ENCODE measurements at places on chromosomes 6 and 20. TPM values are rescaled to one million over a fixed set of nuclear protein-coding genes. Genes with fewer than 3 reads are reported as not detected.

Gene MATN4
- 0.67 TPM for polyA plus RNA-seq

DNA sequence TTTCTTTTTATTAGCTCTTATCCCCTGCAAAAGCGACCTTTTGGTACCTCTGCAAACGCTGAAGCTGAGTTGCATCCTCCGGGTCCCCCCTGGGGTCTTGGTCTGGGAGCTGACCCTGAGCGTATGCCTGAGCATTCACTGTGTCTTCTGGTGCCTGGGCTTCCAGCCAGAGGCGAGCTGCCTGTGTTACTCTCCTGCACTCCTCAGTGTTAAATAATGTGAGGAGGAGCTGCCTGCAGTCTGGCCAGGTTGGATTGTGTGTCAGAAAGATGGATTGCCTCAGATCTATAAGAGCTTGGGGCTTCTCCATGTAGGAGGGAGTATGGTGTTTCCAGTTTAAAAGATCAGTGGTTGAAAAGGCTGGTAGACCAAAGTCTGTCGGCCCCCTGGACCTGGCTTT is 8.7 kb upstream of the GMPR start:
- no peak for DNase-seq

DNA sequence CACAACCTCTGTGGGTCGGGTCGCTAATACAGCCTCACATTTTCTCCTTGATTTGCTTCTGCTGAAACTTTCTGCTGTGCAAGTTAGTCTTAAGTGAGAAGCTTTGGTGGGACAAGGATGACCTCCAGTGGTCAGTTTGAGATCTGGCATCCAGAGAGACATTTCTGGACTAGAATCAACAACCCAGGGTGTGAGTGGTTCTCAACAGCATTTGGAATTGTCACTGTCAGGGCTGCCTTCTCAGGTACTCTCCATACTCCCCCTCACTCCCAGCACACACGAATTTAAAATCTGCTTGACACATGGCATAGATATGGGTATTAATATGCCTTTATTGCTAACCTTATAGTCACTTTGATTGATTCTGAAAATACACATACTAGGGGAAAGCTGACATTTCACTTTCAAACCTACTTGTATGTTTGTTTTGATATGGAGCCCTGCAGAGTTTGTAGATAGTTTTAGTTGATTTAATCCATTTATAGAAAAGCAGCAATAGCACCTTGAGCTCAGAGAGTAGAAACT is 13.2 kb downstream of the OTOR start:
- peak; percentile 82 for DNase-seq

DNA sequence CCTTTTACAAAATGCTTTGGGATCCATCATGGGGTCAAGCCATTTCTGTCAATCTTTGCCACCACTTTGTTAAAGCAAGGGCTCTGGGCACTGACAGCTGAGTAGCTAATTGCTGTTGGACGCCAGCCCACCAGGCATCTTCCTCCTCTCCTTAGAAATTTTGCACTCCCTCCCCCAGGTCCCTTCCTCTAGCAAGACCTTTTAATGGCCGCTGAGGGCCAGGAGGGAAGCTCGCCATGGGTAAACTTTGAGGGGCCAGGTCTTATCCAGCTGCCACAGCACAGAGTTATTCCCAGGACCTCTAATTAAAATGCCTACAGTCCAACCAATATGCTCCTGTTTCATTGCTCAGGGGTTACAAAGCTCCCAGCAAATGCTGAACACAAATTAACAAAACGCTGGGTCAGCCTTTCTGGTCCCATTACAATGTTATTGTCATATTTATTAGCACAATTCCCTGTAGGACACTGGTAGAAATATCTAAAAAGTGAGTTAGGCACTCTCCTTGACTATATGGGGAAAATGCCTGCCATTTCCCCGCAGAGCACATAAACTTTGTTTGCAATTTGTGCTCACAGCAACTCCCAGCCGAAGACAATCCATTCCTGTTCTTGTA is 16.8 kb downstream of the SCML4 start:
- no peak for DNase-seq

DNA sequence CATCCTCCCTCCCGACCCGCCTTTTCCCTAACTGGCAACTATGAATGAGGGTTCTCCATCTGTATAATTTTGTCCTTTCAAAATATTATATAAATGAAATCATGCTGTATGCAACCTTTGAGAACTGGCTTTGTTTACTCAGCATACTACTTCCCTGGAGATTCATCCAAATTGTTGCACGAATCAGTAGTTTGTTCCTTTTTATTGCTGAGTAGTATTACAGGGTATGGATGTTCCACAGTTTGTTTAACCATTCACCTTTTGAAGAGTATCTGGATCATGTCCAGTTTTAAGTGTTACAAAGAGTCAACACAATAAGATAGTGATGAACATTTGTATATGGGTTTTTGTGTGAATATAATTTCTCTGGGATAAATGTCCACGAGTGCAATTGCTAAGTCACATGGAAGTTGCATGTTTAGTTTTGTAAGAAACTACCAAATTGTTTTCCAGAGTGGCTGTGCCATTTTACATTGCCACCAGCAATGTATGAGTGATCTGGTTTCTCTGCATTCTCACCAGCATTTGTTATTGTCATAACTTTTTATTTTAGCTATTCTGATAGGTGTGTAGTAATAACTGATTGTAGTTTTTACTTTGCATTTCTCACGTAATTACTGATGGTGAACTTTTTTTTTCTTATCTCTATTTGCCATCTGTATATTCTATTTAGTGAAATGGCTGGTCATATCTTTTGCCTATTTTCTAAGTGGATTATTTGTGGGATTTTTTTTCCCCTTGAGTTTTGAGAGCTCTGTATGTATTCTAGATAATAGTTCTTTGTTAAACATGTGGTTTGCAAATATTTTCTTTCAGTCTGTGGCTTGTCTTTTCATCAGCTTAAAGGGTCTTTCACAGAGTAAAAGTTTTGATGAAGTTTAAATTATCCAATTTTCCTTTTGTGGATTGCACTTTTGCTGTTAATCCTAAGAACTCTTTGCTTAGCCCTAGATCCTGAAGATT is 14.4 kb upstream of the RNF24 start:
- no peak for DNase-seq

DNA sequence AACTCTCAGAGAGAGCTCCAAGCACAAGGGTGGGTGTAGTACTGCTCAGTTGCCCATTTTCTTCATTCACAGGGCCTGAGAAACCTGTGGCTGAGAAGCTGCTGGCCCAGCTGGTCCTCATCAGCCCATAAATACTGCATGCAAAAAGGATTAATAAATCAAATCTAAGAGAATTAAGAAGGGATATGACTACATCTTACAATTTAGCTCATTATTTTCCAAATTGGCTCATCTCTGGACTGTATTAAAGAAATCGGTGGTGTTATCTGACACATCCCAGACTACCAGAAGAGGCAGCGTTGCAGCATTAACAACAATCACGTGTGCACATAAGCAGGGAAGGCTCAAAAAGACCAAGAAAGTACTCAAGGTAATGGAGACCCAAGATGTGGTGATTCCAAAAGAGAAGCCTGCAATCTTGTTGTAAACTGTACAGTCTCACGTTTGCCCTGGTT is 90.7 kb downstream of the CD24 start:
- DNase-seq = no peak

GRCh38 chr20:35598476-35598875 is 17.2 kb upstream of the SPAG4 start:
- no peak for DNase-seq

- DNase-seq = no peak
These were observed 32.4 kb upstream of the RPP40 start for GRCh38 chr6:5036269-5036668.

Data from muscle of arm (tissue), 14 donors.